Inflammatory macrophage (primary cell): ENCODE measurements at places on chromosomes 6 and 20.

- no peak for DNase-seq
Measured at GRCh38 chr6:108348655-108349349, 53.9 kb downstream of the AFG1L start.

- DNase-seq, result no peak
Measured at GRCh38 chr6:36463676-36464075, 20.9 kb downstream of the KCTD20 start.

DNA sequence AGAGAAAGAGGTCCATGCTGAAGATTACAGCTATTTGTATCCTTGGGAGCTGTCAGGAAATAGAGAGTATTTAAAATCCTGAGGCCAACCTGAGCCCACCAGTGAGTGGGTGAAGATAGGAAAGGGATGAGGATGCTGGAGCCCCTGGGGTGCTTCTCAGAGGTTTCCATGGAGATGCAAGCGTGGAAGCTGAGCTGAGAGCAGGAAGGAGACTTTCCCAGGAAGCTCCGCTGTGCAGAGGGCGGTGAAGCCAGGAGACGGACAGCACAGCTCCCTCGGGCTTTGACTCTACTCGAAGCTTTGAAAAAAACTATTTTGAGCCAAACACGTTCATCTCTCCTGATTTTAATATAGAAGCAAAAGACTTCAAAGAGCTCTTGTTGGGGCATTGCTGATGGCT, 222.1 kb downstream of the SMOC2 start:
- DNase-seq, result no peak

DNA sequence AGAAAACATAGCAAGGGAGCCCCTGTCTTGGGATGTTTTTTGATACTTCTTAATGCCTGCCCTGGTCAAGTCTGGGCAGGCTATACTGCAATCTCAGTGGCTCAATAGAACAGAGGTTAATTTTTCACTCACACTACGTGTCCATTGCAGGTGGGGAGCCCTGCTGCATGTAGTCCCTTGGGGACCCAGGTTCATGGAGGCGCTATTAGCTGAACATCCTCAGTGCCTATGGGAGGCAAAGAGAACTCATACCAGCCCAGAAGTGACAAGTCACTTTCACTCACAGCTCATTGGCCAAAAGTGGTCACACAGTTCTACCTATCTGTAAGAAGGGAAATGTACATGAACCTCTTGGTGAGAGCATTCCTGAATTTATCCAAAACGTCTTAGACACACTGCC, 23.2 kb downstream of the CGA start:
- no peak for DNase-seq

DNA sequence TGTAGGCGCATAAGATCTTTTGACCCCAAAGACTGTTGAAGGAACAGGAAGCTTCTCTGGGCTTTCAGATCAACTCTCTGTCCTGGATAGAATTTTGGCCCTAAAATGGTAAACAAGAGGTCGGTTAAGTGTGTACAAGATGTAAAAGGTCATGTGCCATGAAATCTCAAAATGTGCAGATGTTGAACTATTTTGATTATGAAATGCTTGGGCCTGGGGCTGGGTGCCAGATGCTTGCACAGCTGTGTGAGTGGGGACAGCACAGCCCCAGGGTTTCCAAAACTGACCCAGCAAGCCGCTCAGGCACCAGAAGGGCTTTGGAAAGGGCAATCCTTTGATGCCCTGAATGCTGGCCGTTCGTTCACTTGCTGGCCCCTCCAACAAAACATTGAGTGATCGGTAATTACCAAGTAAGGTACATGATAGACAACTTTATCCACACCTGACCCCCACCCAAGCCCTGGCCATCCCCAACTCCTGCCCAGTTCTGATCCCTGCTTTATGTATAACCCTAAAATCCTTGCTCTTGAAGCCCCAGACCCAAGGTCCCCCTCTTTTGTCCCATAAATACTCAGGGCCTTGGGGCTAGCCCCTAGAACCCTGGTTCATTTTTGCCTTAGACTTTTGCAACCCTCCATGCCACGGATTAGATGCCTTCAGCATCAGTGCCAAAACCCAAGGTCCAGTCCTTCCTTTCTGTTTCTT, 1.9 kb downstream of the TMEM239 start:
- no peak for DNase-seq
